Activated CD8-positive, alpha-beta T cell treated with anti-CD3 and anti-CD28 coated beads, Interleukin-2, amount 10 ng/mL, durations not matched to agents 7 days and 5 days (primary cell): ENCODE measurements at places on chromosomes 2 and 18.

GRCh38 chr2:179422037-179422643 is 157.5 kb upstream of the SESTD1 start:
- DNase-seq, result peak; percentile 60

DNA sequence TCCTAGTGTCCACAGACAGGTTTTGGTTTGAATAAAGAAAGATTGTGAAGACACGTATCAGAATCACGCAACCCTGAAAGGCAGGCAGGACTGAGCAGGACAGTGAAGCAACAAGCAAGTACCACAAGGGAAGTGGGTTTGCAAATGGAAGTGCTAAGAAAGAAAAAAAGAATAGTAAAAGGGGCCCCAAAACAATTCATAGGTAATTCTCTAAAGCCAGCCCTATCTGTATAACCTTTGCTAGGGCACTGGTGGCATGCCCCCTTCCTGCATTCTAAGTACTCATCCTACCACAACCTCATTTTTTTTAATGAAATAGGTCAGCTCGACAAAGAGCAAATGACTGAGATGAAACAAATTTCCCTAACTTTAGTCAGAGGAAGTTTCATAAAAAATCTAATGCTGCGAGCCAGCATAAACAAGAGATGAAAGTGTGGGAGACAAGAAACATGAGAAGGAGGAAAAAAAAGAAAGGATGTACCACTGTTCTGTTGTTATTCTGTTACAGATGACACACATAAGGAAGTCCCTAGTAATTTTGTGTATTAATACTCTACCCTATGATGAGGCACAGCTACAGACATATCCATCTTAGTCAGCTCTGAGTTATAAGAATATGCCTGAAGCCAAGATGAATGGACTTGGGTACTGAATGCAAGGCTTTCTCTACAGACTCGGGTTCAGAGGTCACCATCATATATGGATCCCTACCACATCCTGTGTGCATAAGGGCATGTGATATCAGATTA is 32.2 kb downstream of the IKZF2 start:
- peak; percentile 67 for DNase-seq

DNA sequence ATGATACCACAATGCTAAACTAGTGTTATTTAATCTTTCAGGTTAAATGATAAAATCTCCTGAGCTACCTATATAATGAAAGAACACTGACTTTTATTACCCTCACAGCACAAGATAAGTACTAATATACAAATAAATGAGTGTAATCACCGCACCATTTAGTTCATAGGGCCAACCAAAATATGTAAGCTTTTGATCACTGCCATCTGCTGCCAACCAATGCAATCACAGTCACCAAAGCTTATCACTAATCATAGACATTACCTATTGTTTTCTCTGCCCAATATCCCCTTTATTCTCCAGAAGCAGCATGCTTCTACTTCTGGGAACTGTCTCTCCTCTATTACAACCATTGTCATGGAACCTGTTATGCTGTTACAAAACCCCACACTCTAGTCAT is 151.6 kb upstream of the LRATD1 start:
- no peak for DNase-seq

DNA sequence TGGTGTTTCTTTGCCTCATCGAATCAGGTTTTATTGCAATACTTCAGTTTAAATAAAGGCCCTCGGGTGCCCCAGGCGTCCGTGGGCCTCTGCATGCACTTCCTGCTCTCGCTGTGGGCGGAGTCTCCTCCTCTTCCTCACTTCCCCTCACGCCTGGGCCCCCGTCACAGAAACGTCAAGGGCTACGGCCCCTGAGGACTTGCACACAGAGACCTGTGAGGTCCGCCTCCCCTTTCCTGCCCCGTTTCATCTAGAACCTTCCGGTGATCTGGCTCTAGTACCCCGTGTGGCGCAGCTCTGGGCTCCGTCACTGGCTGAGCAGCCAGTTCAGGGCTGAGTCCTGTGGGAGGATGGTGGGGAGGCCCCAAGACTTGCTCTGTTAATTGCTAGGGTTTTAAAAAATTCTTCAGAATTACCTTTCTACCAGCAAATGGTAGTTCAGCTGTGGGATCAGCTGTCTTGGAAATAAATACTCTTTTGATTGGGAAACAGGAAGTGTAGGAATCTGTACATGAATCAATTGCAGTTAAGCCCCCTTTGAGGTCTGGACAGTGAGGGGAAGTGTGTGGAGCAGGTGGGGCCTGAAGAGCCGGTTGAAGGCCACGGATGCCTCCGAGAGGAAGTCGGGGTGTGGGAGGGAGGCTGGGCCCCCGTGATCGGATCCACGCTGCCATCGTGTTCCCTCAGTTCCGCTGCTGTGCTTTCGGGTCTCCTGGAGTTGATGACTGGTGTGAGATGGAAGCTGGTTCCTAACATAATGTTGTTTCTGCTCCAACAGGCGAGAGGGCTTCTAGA is 10.2 kb downstream of the NFATC1 start:
- DNase-seq, result peak; percentile 95

- no peak for DNase-seq
Measured at GRCh38 chr2:201754717-201755415, 25.9 kb downstream of the ALS2 start.

- DNase-seq, result no peak
Measured at GRCh38 chr2:6791682-6792081, 74.0 kb downstream of the CMPK2 start.

- no peak for DNase-seq
Measured at GRCh38 chr2:52805901-52806410, 961.6 kb upstream of the CHAC2 start.

DNA sequence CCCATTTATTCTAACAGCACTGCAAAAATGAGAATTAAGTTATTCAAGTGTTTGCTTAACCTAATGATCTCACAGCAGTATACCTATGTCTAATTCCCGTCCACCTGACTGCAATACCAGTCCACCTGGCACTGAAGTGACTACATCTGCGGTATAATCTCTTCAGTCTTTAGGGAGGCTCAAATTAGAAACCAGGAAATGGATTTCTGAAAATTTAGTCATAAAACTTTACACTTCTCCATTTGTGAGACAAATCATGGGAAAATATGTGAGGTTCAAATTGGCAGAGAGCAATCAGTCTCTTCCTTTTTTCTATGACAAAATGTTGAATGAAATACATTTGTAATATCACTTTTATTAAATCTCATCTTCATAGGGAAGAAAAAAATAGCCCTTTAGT is 33.0 kb downstream of the FTCDNL1 start:
- no peak for DNase-seq

- DNase-seq, result no peak
Measured at GRCh38 chr2:18762667-18763066, 173.3 kb upstream of the NT5C1B start.

DNA sequence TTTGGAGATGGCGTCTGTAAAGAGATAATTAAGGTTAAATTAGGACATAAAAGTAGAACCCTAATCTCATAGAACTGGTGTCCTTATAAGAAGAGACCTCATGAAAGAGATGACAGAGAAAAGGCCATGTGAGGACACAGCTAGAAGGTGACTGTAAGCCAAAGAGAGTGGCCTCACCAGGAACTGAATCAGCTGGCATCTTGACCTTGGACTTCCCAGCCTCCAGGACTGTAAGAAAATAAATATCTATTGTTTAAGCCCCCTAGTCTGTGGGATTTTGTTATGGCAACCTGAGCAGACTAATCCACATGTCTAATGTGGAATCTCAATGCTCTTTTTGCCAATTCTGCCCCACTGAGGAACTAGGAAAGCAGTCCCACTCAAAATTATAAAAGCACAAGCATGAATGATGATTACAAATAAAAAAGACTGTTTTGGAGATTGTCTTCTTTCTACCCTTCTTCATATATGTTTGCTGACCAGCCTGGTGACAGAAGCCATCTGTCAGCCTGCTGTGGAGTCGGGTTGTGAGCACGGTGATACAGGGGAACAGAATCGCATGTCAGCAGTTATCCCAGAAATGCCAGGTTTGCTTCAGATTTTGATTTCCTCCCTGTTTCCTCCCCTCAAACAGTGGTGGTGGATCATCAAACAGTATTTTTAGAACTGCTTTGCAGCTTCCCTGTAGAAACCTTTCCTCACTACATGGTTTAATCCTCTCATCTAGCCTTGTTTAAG is 54.2 kb downstream of the INPP4A start:
- no peak for DNase-seq

GRCh38 chr2:226903179-226903578 is 67.3 kb downstream of the RHBDD1 start:
- DNase-seq, result no peak

- peak; percentile 84 for DNase-seq
Measured at GRCh38 chr18:23871410-23871809, 143.1 kb upstream of the TTC39C start.

DNA sequence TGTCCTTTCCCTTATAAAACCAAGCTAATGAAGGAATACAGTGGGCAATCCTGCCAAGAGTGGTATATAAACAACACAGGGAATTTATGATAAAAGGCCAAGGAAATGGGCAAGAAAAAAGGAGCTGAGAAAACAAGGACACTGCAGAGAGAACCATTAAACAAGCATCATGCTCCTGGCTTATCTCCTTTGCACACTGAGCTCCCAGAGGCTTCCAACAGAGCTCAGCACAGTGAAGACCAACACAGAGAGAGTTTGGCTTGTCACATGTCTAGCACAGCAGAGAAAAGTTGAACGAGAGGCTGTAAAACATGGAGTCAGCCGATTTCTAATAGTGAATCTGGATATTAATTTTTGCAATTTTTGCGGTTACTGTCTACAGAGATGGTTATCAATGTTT is 68.0 kb upstream of the KLF7 start:
- no peak for DNase-seq

GRCh38 chr2:170145191-170145590 is 32.8 kb upstream of the MYO3B start:
- no peak for DNase-seq

- no peak for DNase-seq
Measured at GRCh38 chr2:120227111-120227991, 4.2 kb upstream of the TMEM185B start.

DNA sequence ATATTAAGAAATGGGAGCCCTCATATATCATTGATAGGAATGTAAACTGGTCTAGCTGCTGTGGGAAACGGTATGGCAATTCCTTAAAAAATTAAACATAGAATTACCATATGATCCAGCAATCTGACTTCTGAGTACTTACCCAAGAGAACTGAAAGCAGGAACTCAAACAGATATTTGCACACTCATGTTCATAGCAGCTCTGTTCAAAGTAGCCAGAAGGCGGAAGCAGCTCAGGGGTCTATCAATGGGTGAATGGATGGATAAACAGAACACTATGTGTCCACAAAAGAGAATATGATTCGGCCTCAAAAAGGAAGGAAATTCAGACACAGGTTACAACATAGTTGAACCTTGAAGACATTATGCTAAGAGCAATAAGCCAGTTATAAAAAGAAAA is 135.7 kb upstream of the NDUFV2 start:
- no peak for DNase-seq

- DNase-seq, result no peak
Measured at GRCh38 chr2:16130541-16130880, 190.2 kb downstream of the MYCN start.

DNA sequence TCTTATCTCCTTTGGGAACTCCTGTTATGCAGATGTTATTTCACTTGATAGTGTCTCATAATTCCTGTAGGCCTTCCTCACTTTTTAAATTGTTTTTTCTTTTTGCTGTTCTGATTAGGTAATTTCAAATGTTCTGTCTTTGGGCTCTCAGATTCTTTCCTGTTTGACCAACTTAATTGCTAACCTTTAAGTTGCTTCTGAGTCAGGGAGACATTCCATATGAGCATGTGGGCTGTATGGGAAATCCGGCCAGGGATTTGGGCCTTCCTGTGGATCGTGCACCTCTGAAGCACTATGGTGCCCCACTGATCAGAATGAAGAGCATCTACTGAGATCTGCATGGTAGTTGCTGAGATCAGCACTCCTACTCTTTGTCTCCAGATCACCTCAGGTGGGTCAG is 44.7 kb upstream of the REEP1 start:
- DNase-seq, result no peak
